HT-29 (cell line): ENCODE measurements at places on chromosomes 12 and 14. TPM values are rescaled to one million over a fixed set of nuclear protein-coding genes. Genes with fewer than 3 reads are reported as not detected.

DNA sequence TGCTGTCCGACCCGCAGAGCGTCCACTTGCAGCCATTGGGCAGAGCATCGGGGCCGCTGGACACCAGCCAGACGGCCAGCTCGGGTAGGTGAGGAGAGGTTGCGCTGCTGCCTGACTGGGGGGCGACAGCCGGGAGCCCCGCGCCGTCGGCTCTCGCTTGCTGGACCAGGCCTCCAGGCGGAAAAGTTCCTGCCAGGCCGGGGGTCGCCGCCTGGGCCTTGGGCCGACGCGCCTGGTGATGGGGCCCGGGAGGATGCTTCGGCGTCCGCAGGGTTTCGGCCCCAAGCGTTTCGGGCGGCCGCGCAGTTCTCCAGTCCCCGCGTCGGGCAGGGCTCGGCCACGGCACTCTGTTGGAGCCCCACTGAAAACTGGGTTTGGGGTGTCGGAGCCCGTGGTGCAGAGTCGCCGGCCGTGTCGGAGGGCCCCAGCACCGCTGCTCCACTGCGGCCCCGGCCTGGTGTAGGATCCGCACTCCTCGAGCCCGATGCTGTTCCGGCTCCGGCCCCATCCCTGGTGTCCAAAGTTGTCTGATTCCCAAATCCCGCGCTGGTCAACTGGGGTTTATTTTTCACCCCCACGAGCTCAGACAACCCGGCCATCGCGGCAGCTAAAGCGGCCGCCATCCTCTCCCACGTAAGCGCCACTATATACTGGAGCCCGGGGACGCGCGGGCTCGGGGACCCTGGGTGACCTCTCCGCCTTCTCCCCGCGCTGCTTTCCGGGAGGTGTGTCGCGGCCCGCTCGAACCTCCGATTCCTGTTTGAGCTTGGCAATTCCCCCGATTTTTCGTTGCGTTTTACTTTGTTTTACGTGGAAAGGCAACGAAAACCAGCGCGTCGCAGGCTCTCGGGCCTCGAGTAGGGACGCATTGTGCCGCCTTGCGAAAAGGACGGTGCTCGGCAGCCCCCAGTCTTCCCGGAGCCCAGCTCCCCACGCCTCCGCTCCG lies 872 bp downstream of the VSX2 start:
- DNase-seq = no peak

- peak; percentile 51 for DNase-seq
Observed at GRCh38 chr12:53207042-53207441, at the start of gene ITGB7. Gene ITGB7, minus strand, starts transcription at chr12:53207251. Its CDS starts 6,808 bp downstream, at chr12:53200443.

DNA sequence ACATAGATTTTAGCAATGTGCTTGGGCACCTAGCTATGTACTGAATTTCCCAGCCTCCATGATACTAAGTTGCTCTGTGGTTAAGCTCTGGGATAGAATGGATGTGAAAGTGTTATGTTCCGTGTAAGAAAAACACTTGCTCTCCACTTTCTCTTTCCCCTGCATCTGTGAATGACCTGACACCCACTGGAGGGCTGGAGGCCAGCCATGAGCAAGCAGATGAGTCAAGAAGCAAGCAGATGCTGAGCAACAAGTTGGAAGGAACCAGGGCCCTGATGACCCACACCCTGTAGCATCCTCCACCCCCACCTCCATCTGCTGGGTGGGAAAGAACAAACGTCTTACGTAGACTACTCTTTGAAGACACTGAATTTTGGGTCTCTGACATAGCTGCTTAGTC lies 56.6 kb downstream of the EID3 start:
- no peak for DNase-seq

ACVRL1 gene
- not detected in 2 replicates for total RNA-seq

PLBD2 gene
- 11.5 and 11.8 TPM in 2 replicates for total RNA-seq

- no peak for DNase-seq
Observed at GRCh38 chr14:23408307-23408630, 196 bp upstream of the MYH6 start.

- no peak for DNase-seq
Observed at GRCh38 chr12:124605883-124606774, 38.7 kb upstream of the NCOR2 start.

DNA sequence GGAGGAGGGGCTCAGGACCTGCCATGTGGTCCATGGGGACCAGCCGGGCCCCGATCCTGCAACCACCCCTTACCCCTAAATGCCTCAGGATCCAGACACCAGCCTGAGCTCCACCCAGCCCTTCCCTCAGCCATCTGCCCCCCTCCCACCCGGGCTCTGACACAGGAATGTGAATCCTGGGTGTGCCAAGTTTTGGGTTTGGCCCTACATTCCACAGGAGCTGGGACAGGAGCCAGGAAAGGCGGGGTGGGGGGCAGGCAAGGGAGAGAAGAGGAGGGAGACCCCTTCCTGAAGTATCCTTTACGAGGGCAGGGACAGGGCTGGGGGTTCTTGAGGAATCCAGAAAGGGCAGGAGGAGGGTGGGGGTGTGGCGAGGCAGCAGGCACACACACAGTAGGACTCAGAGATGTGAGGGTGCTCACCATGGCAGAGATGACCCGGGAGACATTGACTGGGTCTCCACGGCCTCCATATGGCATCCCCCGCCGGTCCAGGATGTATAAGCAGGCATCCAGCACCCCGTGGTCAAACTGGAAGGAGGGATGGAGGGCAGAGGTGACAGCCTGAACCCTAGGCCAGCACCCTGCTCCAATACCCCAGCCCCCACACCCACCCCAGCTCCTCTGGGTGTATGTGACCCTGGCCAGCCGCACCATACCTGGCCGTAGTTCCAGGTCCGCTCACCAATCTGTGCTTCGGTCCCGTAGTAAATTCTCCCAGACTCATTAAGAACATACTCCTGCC lies 3.5 kb downstream of the TGM1 start:
- DNase-seq = no peak

GRCh38 chr14:56902385-56902784 lies 92.1 kb upstream of the OTX2 start:
- no peak for DNase-seq

MRPS35 gene
- 61.5 and 63.1 TPM in 2 replicates for total RNA-seq

CEP170B gene
- total RNA-seq = 69.3 and 78.1 TPM in 2 replicates

GRCh38 chr12:50894241-50894640 lies 51.5 kb downstream of the TMPRSS12 start:
- no peak for DNase-seq

DNA sequence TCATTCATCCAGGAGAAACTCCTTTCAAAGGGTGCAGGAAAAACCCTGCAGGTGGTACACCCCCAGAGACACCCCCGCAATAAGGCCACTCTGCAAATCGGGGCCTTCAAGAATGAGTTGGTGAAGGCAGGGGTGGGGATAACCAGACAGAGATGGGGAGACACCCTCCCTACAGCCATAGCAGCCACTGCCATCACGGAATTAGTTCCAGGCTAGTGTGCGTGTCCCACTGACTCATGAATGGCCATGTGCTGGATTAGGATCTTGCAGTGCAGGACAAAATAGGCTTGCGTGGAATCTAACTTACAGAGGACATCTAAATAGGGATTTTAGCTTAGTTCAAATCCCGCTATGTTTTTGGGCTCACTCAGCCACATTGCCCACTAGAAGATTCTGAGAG lies 37.8 kb downstream of the SPRING1 start:
- no peak for DNase-seq
